Activated T-helper 1 cell treated with Interleukin-2 at 50 U/mL for 16 hours (primary cell): ENCODE measurements at places on chromosomes 3 and 15.

- no peak for DNase-seq
Observed at GRCh38 chr3:105883798-105884377, 15.1 kb upstream of the CBLB start.

- DNase-seq, result no peak
Observed at GRCh38 chr3:185052631-185053030, 100.2 kb downstream of the C3orf70 start.

GRCh38 chr3:120114981-120115380, 20.7 kb upstream of the GSK3B start:
- DNase-seq, result no peak

- DNase-seq, result no peak
Observed at GRCh38 chr3:133527081-133527715, 46.3 kb upstream of the CDV3 start.
